GDM1 (cell line): ENCODE measurements at places on chromosomes 3 and 15.

DNA sequence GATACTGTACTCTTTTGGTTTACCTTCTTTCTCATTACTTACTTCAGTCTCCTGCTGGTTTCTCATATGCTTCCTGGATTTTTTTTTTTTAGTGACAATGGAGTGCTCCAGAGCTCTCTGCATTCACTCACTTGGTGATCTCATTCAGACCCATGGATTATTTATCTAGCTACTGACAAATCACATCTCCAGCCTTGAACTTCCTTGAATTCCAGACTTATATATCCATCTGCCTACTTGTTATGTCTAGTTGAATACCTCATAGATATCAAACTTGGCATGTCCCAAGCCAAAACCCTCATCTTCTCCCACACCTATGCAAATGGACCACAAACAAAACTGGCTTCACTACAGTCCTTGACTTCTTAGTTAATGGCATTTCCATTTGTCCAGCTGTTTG is 234.7 kb upstream of the ZPLD1 start:
- DNase-seq, result no peak

GRCh38 chr3:30924763-30925162 is 30.3 kb upstream of the GADL1 start:
- DNase-seq, result no peak

- no peak for DNase-seq
Observed at GRCh38 chr15:64582202-64582601, 121.8 kb downstream of the ZNF609 start.

DNA sequence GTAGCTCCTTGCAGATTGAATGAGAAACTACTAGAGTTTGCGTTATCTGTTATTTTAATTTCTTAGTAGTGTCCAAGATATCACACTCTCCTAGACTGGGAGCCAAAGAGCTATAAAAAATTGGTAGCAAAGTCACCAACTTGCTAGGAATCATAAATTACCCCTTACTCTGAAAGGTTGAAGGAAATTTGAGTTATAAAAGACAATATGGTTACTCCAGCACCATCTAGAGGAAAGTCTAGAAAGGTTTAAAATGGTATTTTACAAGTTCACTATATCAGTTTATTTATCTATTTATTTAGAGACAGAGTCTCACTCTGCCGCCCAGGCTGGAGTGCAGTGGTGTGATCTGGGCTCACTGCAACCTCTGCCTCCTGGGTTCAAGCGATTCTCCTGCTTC is 121.6 kb downstream of the RBPMS2 start:
- DNase-seq, result no peak

DNA sequence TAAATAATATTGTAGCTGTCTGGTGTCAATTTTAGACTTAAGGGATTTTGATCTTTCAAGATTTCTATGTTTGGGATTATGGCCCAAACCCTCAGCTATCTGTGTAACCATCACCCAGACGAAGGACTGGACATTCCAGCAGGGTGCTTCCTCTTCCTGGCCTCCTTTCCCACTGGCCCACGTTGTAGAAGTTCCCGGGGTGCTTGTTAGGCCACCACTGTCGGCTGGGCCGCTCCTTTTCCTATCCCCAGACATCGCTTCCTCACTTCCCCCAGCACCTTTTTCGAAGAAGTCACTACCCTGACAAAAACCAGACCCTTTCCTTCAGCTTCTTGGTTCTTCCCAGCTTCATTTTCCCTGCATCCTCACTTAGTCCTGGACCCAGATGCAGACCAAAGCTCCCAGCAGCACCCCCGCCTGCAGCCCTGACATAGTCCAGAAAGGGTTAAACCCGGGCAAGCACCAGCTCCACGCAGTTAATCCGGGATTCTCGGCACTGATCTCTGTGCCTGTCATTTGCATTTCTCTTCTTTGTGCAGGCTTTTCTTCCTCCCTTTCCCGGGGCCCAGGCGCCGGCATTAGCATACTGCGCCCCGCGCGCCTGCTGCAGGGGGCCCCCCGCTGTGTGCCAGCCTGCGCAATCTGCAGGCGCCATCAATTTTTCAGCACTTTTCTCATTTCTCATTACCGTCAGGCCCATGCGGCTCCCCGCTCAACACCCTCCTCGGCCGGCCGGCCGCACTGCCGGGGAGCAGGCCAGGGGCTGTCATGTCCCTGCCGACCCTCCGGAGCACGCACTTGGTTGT is 90.6 kb downstream of the ZNF621 start:
- DNase-seq, result no peak

GRCh38 chr3:126746395-126747177 is 42.5 kb downstream of the CHCHD6 start:
- no peak for DNase-seq

DNA sequence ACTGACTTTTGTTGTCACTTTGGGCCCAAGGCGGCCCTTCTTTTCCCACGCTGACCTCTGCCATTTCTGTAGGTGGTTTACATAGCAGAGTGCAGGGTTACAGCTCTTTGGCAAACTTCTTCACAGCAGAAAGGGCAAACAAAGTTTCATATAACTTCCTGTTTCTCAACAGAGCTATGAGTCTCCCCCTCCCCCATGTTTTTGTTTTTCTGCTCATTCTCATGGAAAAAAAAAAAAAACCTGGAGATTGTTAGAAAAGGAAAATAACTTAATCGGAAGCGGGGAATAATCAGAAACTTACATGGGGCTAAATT is 342.0 kb upstream of the NR2F2 start:
- no peak for DNase-seq

- DNase-seq, result no peak
Observed at GRCh38 chr3:132404276-132404675, 13.0 kb upstream of the DNAJC13 start.

DNA sequence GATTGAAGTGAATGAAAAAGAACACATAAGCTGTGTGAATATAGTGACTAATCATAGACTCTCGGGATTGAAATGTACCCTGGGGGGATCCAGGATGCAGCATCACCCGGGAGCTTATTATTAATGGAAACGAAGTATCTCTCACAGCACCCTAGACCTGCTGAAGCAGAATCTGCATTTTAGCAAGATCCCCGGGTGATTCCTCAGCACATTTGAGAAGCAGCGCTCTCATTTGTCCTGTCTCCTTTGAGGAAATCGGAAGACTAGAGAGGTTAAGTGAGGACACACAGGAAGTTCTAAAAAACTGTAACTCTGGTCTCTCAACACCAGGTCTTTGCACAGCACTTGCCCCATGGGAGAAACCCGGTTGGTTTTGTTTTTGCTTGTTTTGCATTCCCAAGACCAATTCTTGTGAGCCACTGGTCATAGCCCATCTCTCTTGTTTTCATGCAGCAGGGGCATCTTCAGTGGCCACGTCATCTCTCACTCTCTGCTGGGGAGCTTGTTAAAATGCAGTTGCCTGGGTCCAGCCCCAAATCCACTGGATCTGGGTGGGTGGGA is 30.2 kb downstream of the ZNF710 start:
- no peak for DNase-seq

DNA sequence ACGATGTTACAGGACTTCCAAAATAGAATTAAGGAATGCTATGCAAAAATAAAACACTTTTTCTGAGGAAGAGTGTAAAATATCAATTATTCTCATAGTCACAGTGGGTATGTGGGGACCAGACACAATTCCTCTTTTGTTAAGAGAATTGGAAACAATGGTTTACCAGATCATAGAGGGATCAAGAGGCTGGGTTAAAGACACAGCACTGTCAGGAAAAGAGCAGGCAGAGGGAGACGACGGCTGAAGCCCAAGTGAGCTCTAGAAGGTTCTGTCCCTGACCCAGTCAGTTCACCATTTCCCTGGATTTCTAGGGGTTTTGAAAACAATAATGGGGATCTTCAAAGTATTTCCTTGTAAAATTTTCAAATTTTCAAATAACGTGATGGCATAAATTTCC is 54.0 kb upstream of the POLR2M start:
- no peak for DNase-seq

GRCh38 chr15:82873000-82873680 is 63.7 kb downstream of the WHAMM start:
- no peak for DNase-seq

GRCh38 chr15:77547801-77548588 is 84.7 kb downstream of the LINGO1 start:
- DNase-seq, result peak; percentile 22

GRCh38 chr3:71994203-71994602 is 209.3 kb upstream of the PROK2 start:
- DNase-seq, result no peak

- DNase-seq, result no peak
Observed at GRCh38 chr15:47506329-47507100, 210.8 kb upstream of the SEMA6D start.

GRCh38 chr15:27412415-27412814 is 441.4 kb downstream of the GABRG3 start:
- no peak for DNase-seq

DNA sequence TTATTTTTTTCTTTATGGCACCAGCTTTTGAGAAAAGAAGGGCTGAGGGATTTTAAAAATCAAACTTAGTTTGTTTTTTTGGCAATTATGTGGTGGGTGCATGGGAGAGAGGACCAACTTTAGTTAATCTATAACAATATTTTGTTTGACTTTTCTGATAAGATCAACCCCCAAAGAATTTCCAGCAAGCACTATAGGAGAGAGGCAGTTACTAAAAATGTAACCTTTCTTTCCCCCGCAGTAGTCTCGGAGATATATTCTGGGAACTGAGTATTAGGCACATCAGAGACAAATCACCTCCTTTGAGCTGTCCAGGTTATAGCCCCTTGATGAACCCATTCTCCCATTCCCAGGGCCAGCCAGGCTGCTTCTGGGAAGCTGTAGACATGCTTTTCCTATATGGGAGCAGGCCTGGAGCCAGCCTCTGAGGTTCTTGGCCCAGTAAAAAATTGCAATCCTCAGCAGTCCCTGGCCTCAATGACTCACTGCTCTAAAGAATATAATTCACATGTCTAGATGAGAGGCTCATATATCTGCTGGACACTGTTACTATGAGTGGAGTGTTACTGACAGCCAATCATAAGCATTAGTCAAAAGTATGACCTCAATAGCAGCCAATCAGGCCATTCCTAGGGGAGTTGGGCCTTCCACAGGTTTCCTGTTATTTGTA is 138.3 kb upstream of the AGBL1 start:
- no peak for DNase-seq

DNA sequence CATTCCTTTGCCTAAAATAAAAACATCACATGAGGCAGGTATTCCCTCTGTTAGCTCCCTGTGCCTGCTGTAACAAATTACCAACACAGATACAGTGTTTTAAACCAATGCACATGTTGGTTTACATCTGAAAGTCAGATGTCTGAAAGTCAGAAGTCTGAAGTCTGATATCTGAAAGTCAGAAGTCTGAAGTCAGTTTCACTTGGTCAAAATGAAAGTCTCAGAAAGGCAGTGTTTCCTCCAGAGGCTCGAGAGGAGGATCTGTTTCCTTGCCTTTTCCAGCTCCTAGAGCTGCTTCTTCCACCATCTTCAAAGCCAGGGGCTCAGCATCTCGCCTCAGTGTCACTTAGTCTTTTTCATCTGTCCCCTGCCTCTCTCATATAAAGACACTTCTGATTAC is 22.0 kb downstream of the SST start:
- DNase-seq, result no peak

- DNase-seq, result no peak
Observed at GRCh38 chr3:126570103-126570541, 11.4 kb upstream of the C3orf22 start.

- DNase-seq, result no peak
Observed at GRCh38 chr3:71724584-71725270, 475 bp downstream of the EIF4E3 start.
